D341Med (cell line): ENCODE measurements at places on chromosomes 5 and 9.
A peak's percentile ranks its signal among the peaks of the same experiment; 100 is the strongest.

GRCh38 chr5:22572941-22573340, 280.2 kb downstream of the CDH12 start:
- no peak for DNase-seq

DNA sequence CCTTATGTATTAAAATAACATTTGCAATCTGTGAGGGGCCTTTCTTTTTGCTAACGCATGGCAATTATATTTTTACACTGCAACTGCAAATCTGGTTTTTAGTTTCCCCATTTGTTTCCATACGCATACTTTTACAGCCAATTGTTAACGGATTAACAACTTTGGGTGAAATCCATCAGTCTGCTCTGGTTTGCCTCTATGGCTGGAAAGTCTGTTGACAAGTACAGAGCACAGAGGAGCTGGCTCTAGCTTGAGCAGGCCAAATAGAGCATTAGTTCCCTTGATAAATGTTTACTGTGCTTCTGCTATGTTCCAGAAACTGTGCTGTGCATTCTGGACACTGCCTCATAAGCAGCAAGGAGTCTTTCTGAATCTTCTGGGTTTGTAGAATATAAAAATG, 400.4 kb upstream of the KIF2A start:
- DNase-seq, result no peak

- DNase-seq, result no peak
Measured at GRCh38 chr5:96729156-96729555, 67.0 kb downstream of the CAST start.

DNA sequence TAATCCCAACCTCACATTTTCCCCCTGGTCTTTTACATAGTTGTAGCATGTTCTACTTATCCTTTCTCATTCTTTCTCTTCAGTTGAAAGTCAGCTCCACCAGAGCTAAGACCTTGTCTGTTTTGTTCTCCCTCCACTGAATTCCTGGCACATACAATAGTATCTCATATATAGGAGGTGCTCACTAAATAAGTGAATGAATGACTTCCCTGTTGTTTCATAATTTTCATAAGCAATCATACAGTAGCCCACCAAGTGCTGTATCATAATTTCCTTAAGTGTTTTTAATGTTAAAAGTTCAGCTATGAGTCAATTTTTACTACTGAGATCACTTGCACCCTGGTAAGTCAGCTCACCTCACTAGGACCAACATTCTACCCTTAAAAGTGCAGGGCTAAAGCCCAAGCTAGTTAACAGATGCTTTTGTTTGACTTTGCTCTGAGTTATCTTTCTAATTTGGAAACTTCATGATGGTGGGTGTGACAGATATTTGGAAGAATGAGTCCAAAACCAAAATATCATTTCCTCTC, 27.6 kb downstream of the TMEM245 start:
- no peak for DNase-seq

DNA sequence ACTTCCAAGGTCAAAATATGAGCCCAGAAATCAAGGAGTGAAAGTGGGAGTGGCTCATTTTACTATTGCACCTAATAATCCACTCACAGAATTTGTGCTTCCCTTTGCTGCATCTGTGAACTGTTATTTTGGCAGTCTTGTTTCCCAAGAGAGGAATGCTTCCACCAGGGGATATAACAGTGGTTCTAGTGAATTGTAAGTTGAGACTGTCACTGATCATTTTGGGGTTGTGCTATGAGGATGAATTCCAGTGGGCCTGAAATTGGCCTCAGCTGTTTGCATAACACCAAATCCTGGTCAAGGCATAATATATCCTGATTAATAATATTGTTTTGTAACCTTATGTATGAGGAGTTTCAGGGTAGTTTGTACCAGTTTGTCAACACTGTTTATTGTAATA, 14.4 kb downstream of the FAM200C start:
- DNase-seq, result no peak

GRCh38 chr9:122291458-122291857, 26.8 kb downstream of the MRRF start:
- no peak for DNase-seq

DNA sequence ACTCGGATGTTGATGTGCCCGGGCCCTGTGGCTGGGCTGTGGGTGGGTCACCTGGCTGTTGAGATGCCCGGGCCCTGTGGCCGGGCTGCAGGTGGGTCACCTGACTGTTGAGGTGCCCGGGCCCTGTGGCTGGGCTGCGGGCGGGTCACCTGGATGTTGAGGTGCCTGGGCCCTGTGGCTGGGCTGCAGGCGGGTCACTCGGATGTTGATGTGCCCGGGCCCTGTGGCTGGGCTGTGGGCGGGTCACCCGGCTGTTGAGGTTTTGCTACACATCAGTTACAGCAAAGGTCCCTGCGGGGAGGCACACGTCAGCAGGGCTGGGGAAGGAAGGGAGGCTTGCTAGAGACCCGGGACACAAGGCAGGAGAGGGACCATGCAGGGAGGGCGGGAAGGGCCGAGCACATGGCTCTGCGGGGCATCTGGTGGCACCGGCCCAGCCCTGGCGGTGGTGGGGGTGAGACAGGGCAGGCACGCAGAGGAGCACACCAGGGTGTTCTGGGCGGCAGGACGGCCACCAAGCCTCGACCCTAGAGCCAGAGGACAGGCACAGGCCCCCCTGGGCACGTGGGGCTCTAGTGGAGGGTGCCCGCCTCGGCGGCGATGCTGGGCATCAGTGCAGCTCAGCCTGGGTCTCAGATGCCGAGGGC, 35.4 kb downstream of the PNPLA7 start:
- DNase-seq, result no peak

DNA sequence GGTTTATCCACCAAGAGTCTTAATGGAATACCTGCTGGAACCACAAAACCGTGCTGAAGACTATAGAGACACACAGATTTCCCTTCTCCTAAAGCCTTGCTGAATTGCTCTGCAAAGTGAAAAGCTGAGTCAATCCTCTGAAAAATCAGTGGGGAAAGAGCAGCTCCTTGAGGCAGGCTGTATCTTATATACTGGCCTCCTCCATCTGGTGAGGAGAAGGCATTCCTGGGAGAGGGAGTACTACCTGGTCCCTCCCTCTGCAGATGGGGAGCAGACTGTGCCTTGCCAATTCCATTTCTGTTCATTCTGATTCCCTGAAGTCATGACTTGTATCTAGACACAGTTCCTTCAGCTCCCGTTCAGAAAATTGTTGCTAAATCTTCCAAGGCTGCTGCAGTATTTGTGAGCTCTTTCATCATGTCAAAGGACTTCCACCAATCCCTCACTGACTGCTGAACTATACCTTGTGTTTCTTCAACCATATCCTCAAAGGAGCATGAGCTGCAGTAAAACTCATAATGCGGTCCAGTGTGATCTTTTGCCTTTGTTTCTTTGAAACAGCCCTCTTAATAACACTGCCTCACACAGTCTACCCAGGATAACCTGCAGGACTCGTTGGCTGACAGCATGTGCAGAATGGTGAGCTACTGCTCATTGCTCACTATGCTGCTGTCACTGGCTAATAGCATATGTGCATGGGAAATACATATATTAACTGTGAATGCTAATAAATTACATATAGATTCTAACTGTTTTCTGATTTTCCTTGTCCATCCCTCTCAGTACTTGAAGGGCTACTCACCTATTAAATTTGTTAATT, 84.5 kb downstream of the FOXD1 start:
- no peak for DNase-seq

- DNase-seq, result no peak
Measured at GRCh38 chr9:82583524-82583923, 479.4 kb downstream of the RASEF start.

GRCh38 chr9:8549214-8549613, 749.6 kb upstream of the DMAC1 start:
- DNase-seq, result no peak

DNA sequence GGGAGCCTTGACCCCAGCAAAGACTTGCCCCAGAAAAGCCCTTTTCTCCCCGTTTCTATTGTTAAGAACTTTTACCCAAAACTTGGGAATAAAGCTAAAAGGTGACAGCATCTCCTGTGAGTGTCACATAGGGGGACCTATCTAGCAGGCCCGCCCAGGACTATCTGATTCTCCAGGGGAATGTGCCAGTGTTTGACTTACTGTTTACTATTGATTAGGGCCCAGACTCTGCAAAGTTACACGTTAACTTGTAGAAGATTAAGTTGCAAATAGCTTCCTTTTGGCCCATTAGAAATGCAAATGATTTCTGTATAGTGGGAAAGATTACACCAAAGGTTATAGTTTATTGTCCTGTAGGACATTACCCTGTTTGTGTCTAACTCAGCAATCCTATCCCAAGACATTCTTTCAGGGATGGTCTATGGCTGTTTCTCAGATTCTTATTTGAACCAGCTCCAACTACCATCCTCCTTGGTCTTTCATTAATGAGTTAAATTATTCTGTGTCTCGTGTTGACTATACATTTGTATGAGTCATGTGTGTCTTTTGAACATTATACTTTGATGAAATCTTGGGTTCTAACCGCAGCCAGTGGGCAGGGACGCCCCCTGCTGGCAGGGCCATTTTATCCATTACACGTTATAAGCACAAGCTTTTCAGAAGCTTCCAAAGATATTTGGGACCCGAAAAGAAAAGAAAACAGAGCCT, 60.7 kb downstream of the HRH2 start:
- peak; percentile 56 for DNase-seq

GRCh38 chr9:32551276-32552051, 663 bp upstream of the SMIM27 start:
- DNase-seq, result peak; percentile 40

- no peak for DNase-seq
Measured at GRCh38 chr9:113630386-113631136, 167.0 kb downstream of the RGS3 start.

- peak; percentile 50 for DNase-seq
Measured at GRCh38 chr9:18297056-18297841, 176.7 kb upstream of the ADAMTSL1 start.

GRCh38 chr9:131546336-131547084, 1.2 kb downstream of the PRRT1B start:
- no peak for DNase-seq

GRCh38 chr9:35646153-35646532, 4.6 kb downstream of the SIT1 start:
- DNase-seq, result peak; percentile 41

- DNase-seq, result no peak
Measured at GRCh38 chr5:119386596-119387344, 31.0 kb downstream of the TNFAIP8 start.

- DNase-seq, result no peak
Measured at GRCh38 chr5:99605904-99606303, 677.1 kb upstream of the CHD1 start.

GRCh38 chr5:54969856-54970828, 15.3 kb downstream of the ESM1 start:
- DNase-seq, result no peak

GRCh38 chr9:95762322-95762721, 113.2 kb upstream of the ERCC6L2 start:
- DNase-seq, result no peak

- DNase-seq, result no peak
Measured at GRCh38 chr9:129198319-129199043, 20.4 kb upstream of the IER5L start.

DNA sequence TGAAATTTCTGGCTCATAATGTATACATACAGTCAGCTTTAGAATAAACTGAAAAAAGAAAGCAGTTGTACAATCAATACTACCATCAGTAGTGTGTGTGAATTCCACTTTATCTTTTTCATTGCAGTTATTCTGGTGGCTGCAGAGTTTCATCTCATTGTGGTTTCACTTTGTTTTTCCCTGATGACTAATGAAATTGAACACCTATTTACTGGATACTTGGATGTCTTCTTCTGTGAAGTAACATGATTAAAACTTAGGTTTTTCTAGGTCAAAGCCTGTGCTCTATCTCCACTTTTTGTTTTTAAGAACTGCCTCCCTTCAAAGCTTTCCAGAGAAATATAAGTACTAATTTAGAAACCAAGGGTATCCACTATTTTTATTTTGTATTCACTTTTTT, 174.3 kb downstream of the TRPM3 start:
- DNase-seq, result no peak

DNA sequence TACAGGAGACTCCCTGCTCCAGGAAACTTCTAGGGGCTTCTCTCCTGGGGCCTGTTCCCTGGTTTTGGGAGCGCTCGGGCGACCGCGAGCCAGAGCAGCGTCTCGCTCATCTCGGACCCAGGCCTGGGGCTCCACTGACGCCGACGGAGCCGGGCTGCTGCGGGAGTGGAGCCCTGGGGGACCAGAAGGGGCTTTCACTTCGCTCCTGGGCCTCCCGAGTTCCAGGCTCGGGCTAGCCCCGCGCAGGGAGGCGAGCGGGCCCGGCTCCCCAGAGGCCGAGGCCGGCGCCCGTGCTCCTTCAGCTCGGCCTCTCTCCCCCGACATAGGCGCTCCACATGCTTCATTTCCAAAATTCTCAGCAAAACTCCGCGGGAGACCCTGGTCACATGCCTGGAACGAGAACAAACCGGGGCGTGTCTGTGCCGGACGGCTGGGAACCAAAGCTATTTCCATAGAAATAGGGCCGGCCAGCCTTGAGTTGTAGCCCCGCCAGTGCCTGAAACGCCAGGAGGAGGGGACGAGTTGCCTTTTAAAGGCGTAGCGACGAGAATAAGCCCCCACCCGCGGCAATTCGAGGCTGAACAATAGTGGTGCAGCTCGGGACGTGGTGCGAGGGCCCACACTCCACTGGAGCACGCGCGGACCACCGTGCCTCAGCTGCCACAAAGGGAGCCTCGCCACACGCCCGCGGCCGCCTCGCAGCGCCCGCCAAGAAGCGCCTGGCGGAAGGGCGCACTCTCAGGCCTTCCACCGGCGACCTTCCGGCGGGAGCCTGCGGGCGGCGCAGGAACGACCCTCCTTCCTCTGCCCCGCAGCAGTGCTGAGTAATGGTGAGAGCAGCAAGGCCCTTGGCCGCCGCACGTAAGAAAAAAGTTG, 1.1 kb upstream of the G3BP1 start:
- peak; percentile 67 for DNase-seq

- DNase-seq, result no peak
Measured at GRCh38 chr5:172856336-172856735, 22.3 kb downstream of the ERGIC1 start.

DNA sequence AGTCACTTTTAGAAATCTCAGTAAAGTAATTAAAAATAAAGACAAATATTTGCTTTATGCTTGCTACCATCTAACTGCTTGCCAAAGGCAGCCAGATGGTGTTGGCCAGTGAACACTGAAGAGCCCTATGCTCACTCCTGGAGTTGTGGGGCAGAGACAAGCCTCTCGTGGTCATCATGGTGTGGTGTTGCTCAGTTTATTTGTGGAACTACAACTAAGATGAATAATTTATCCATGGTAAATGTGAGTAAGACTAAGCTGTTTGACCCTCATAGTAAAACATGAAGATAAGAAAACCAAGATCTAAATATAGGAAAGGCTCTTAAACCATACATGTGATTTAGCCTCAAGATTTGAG, 100.7 kb downstream of the PDE8B start:
- no peak for DNase-seq

DNA sequence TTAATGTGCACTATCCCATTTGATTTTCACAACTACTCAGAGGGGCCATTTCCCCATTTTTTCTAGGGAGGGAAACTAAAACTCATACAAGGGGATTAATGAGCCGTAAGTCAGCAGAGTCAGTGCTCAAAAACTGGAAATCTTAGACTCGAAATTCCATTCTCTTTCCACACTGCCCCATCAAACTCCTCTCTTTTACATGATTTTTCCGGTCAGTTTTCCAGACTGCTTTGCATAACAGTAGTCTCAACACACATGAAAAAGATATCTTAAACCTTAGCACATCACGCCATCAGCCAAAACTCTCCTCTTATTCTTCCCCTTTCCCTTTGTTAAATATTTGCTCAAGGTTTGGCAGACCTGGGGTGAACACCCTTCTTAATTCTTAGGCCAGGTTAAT, 332.0 kb downstream of the RFX3 start:
- DNase-seq, result no peak

- DNase-seq, result no peak
Measured at GRCh38 chr5:56146674-56147073, 86.5 kb downstream of the ANKRD55 start.

GRCh38 chr9:79028101-79028500, 543.7 kb upstream of the TLE4 start:
- DNase-seq, result no peak
